Aorta (tissue), 5 donors: ENCODE measurements at places on chromosomes 12 and 14. TPM values are rescaled to one million over a fixed set of nuclear protein-coding genes. Genes with fewer than 3 reads are reported as not detected.
A peak's percentile ranks its signal among the peaks of the same experiment; 100 is the strongest.

GRCh38 chr12:6336889-6337853, 4.7 kb downstream of the TNFRSF1A start:
- DNase-seq, result no peak

DNA sequence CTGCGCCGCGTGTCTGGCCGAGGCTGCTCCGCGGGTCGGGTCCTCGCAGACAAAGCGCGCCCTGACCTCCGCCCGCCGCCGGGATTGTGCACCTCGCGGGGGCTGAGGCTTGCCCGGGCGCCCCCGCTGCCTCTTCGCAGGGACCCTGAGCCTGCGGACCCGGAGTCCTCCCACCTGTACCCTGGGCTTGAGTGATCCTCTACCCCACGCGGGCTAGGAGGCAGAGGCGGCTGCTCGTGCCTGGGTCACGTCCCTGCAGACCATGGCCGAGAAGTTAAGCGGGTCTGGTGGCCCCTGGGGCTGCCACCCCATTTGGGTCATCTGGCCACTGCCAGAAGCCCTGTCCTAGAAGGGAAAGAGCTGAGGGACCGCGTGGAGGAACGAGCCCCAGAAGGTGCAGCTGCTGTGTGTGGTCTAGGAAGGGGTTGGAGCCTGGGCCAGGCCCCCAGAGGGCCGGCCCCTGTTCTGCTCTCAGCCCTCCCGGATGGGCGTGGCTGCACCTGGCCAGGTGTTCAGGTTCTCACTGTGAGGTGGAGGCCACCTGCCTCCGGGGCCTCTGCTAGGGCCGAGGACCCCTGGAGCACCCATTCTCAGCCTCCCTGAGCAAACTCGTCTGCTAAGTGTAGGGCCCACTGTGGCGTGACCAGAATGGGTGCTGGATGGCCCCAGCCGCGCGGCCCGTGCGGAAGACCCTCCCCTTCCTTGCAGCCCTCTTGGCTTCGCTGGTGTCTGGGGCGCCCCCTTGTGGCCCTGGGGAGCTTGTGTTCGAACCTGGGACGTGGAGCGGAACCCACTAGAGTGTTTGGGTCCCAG, 49.6 kb downstream of the LRCOL1 start:
- no peak for DNase-seq

Gene CMKLR1
- polyA plus RNA-seq, result 11.6 TPM

Gene ANO2
- 2.4 TPM for polyA plus RNA-seq

DNA sequence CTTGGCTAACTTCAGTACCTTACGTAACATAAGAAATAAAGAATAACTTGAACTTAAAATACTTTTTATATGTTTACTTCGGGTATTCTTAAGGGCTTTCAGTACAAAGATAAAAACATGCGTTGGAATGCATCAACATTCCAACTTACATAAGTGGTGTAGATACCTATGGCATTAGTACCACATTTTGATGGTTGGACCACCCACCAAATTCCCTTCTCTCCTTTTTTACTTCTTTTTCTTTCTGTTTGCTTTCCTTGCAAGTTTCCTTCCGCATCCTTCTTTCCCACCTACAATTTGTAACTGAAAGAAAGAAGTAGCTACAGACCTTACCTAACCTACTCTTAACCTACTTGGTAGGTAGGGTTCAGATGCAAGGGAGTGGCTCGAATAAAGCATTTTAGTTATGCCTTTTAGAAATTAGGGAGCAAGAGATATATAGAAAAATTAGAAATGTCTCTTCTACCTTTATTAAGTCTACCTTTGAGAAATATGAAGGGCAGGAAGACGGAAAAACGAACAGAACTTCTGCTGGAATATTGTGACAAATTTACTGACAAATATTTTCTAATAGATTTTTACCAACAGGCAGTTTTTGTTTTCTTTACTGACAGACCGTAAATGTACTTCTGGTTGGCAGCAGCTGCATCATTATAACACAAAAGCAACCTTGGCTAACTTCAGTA, 2.1 kb upstream of the ARHGAP5 start:
- no peak for DNase-seq

- no peak for DNase-seq
Observed at GRCh38 chr14:89142366-89142765, 274.7 kb downstream of the FOXN3 start.

Gene ADAM20
- polyA plus RNA-seq, result not detected

- peak; percentile 32 for DNase-seq
Observed at GRCh38 chr12:51917746-51918453, 10.6 kb downstream of the ACVRL1 start.

Gene SLC10A1
- not detected for polyA plus RNA-seq

Gene GOLGA5
- polyA plus RNA-seq, result 31.8 TPM

DNA sequence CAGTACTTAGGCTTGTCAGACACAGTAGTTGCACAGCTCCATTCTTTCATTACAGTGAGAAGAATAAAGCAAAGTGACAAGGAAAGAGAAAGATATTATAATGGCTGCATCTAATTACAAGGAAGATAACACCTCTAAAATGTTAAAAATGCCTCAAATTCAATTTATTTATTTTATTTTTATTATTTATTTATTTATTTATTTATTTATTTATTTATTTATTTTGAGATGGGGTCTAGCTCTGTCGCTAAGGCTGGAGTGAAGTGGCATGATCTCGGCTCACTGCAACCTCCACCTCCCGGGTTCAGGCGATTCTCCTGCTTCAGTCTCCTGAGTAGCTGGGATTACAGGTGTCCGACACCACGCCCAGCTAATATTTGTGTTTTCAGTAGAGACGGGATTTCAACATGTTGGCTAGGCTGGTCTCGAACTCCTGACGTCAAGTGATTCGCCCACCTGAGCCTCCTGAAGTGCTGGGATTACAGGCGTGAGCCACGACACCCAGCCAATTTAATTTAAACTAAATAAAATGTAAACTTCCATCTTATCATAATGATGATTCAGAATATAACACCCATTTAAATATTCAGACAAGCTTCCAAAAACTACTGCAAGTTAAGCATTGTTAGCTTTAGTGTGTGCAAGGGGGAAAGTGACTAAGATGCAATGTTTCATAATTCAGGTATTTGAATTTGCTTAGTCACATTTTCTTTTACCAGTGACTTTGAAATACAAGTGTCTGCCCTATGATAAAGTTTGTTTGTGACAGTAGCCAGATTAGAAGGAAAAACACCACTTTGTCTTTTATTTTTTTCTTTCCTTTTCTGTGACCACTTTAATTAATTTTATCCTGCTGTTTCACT, 2.4 kb upstream of the CFAP54 start:
- no peak for DNase-seq

Gene COX8C
- not detected for polyA plus RNA-seq

Gene LRFN5
- polyA plus RNA-seq, result not detected

Gene RNF34
- polyA plus RNA-seq, result 15.9 TPM

Gene LRRC43
- not detected for polyA plus RNA-seq

DNA sequence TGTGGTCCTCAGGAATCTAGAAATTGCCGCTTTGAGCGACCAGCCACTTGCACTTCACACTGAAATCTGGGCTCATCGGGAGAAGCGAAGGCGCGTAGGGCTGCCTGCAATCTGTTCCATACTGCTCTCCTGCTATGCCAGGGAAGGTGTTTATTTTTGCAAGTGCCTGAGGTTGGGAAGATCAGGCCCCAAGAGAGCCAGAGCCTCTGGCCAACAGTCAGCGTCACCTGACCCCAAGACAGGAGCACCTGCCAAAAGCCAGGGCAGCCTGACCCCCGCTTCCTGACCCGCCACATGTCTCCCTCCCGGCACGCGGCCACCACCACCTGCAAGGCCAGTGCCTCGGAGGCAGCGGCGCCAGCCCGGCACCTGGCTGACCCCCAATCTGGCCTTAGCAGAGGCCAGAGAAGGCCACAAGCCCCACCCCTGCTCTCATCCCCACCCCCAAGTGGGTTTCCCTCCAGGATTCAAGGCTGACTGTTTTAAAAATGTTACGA, 94.4 kb downstream of the CHGA start:
- no peak for DNase-seq

- no peak for DNase-seq
Observed at GRCh38 chr12:8958066-8958465, 8.6 kb upstream of the M6PR start.

Gene GNB3
- 6.0 TPM for polyA plus RNA-seq

DNA sequence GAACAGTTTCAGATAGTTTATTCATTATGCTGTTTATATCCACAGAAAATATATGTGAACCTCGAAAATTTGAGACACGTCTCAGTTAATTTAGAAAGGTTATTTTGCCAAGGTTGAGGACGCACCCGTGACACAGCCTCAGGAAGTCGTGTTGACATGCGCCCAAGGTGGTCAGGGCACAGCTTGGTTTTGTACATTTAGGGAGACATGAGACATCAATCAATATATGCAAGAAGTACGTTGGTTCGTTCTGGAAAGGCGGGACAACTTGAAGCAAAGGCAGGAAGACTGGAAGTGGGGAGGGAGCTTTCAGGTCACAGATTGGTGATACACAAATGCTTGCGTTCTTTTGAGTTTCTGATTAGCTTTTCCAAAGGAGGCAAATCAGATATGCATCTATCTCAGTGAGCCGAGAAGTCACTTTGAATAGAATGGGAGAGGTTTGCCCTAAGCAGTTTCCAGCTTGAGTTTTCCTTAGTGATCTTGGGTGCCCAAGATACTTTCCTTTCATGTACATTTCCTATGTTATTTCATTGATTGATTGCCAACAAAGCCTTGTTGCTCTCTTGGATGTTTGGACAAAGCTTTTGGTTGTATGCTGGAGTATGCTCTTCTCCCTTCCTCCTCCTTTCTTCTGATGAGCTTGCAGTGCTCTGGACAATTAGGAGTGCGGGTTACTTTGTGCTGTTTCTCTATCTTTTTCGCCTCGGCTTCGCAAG, 3.2 kb downstream of the SNAPC1 start:
- DNase-seq, result no peak

Gene LALBA
- not detected for polyA plus RNA-seq

DNA sequence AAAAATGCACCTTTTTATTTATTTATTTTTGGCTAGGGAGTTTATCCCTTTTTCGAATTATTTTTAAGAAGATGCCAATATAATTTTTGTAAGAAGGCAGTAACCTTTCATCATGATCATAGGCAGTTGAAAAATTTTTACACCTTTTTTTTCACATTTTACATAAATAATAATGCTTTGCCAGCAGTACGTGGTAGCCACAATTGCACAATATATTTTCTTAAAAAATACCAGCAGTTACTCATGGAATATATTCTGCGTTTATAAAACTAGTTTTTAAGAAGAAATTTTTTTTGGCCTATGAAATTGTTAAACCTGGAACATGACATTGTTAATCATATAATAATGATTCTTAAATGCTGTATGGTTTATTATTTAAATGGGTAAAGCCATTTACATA, 14.9 kb upstream of the SNAPC1 start:
- DNase-seq, result no peak

DNA sequence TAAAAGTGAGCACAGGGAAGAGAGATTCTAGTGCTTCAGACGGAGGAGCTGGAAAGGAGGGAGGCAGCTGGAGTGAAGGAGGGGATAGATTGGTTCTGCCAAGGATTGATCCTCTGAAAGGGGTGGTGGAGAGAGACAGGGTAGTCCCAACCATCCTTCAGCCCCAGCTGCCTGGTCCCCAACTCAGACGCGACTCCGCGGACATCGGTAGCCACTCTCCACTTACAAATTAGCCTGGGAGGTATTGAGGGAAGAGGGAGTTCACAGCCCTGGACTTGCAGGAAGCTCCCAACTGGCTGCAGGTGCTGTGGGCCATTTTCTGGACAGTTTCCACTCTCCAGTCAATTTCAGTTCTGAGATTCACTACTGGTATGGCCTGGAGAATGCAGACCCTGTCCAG, 1.2 kb downstream of the PLEKHD1 start:
- no peak for DNase-seq

Gene ULK1
- polyA plus RNA-seq, result 6.6 TPM

DNA sequence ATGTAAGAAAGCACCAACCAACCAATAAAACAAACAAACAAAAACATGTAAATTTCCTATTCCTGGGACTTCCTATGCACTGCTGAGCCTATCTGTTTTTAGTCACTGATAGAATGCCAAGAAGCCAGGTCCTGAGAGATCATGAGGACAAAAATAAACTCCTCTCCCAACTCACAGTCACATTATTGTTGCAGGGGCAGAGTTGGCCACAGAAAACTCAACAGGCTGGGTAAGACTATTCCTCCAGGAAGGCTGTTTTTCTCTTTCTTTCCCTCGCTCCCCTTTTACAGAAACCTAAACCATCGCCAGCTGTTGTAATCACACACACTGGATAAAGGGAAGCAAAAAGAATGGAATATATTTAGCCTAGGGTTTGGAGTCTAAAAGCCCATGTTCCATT, 55.8 kb upstream of the METAP2 start:
- DNase-seq, result no peak

GRCh38 chr14:91352053-91352452, 65.6 kb downstream of the CCDC88C start:
- peak; percentile 48 for DNase-seq

Gene KCNC2
- polyA plus RNA-seq, result not detected

Gene SPIC
- not detected for polyA plus RNA-seq
